A549 treated with Mapracorat at 1 μM for 4 hours (cell line): ENCODE measurements at places on chromosomes 11 and 22. TPM values are rescaled to one million over a fixed set of nuclear protein-coding genes. Genes with fewer than 3 reads are reported as not detected.

The PRSS23 gene
- total RNA-seq: 410 to 471 TPM (median 427 TPM) in 5 replicates

The TSG101 gene
- 85.4 to 111 TPM (median 96.3 TPM) in 5 replicates for total RNA-seq

The GLYAT gene
- total RNA-seq: not detected in 5 replicates

The OVOL1 gene
- 0.07 to 0.08 TPM in 2 of 5 replicates, not detected in the others for total RNA-seq

The SYNGR1 gene
- total RNA-seq: 11.2 to 14.1 TPM (median 12.3 TPM) in 5 replicates

The YPEL4 gene
- 0.13 to 0.41 TPM (median 0.18 TPM) in 5 replicates for total RNA-seq

The SCGB1D2 gene
- total RNA-seq: 0.48 TPM in 1 of 5 replicates, not detected in the others

The CCDC89 gene
- not detected in 5 replicates for total RNA-seq

The PTPN5 gene
- 0.05 TPM in 1 of 5 replicates, not detected in the others for total RNA-seq

The SCGB1D4 gene
- total RNA-seq: not detected in 5 replicates

The SHISAL1 gene
- total RNA-seq: 3.1 to 3.9 TPM (median 3.4 TPM) in 5 replicates

The SLC7A4 gene
- total RNA-seq: not detected in 5 replicates

The RHOG gene
- total RNA-seq: 99.6 to 113 TPM (median 111 TPM) in 5 replicates

The APOA4 gene
- not detected in 5 replicates for total RNA-seq

The MFRP gene
- not detected in 5 replicates for total RNA-seq

The KDM4D gene
- total RNA-seq: 0.30 to 0.51 TPM (median 0.42 TPM) in 5 replicates

The KCNK4 gene
- not detected in 5 replicates for total RNA-seq

The FOLH1 gene
- total RNA-seq: not detected in 5 replicates

The TMPRSS13 gene
- total RNA-seq: not detected in 5 replicates

The DGAT2 gene
- 1.2 to 2.2 TPM (median 2.0 TPM) in 5 replicates for total RNA-seq

The METTL15 gene
- 5.4 to 7.5 TPM (median 6.7 TPM) in 5 replicates for total RNA-seq

The ISX gene
- not detected in 5 replicates for total RNA-seq

The IZUMO1R gene
- not detected in 5 replicates for total RNA-seq

The DGCR2 gene
- 17.4 to 23.8 TPM (median 22.0 TPM) in 5 replicates for total RNA-seq

The CCDC116 gene
- total RNA-seq: 0.06 to 0.13 TPM (median 0.06 TPM) in 3 of 5 replicates, not detected in the others

The FGF19 gene
- 0.05 to 0.12 TPM (median 0.08 TPM) in 4 of 5 replicates, not detected in the other for total RNA-seq

The CCDC88B gene
- total RNA-seq: 8.6 to 11.4 TPM (median 10.3 TPM) in 5 replicates
